ENCODE measurements at places on chromosomes 7 and 10. TPM values are rescaled to one million over a fixed set of nuclear protein-coding genes. Genes with fewer than 3 reads are reported as not detected.

Gene ZPBP
- not detected for total RNA-seq

Gene UNCX
- not detected for total RNA-seq

- no peak overlapping the region for H3K4me3 ChIP-seq
- no peak for DNase-seq
- H3K4me1 ChIP-seq, result no peaks in the 10 kb centered on the region
- H3K36me3 ChIP-seq, result peaks cover 4% of the 10 kb centered on the region
- H3K27ac ChIP-seq, result no peak overlapping the region
- no peaks in the 10 kb centered on the region for H3K27me3 ChIP-seq
Observed at GRCh38 chr10:49834976-49835375, 72.9 kb upstream of the OGDHL start.

DNA sequence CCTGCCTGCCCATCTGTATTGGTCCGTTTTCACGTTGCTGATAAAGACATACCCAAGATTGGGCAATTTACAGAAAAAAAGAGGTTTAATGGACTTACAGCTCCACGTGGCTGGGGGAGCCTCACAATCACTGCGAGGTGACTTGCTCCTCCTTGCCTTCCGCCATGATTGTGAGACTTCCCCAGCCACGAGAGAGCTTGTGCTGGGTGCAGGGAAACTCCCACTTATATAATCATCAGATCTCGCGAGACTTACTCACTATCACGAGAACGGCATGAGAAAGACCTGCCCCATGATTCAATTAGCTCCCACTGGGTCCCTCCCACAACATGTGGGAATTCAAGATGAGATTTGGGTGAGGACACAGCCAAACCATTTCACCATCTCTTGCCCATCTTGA, 111.8 kb downstream of the MYL10 start:
- DNase-seq, result no peak
- no peaks in the 10 kb centered on the region for H3K4me1 ChIP-seq
- H3K4me3 ChIP-seq, result no peak overlapping the region
- no peaks in the 10 kb centered on the region for H3K36me3 ChIP-seq
- H3K27me3 ChIP-seq, result peaks cover 25% of the 10 kb centered on the region

DNA sequence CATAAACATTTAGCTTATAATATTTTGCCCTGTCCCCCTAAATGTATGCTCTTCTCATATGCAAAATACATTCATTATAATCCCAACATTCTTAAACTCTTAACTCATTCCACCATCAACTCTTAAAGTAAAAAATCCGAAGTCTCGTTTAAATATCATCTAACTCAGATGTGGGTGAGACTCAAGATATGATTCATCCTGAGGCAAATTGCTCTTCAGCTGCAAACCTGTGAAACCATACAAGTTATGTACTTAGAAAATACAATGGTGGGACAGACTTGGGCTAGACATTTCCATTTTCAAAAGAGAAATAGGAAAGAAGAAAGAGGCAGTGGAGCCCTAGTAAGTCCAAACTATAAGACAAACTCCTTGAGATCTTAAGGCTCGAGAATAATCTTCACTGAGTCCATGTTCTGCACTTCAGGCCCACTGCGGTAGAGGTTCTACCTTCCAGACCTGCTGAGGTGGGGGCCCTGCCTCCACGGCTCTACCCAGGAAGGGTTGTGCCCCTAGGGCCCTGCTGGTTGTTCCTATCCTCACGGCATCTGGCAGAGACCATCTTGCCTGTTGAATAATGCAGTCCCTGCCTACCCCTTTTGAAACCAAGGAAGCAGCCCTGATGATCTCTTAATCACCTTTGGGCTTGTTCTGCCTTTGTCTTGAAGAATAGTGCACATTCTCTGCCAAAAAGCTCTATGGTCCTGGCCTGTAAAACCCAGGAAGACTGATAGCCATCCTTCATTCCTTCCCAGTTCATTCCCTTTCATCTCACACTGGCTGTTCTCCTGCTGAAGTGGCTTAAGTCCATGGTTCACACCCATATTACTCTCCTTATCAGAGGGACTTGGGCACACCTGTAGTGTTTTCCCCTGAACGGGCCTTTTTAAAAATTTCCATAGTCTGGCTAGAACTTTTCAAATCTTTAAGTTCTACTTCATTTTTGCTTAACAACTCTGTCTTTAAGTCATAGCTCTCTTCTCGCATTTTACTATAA, 37.3 kb downstream of the INPP5F start:
- H3K27ac ChIP-seq, result peak overlapping the region; percentile 79
- peaks cover 43% of the 10 kb centered on the region for H3K4me1 ChIP-seq
- DNase-seq, result no peak
- H3K4me3 ChIP-seq, result no peak overlapping the region
- no peaks in the 10 kb centered on the region for H3K27me3 ChIP-seq
- no peaks in the 10 kb centered on the region for H3K36me3 ChIP-seq
